Neural cell (in vitro differentiated cells): ENCODE measurements at places on chromosomes 5 and 9. TPM values are rescaled to one million over a fixed set of nuclear protein-coding genes. Genes with fewer than 3 reads are reported as not detected.

Gene PCDHGC3
- polyA plus RNA-seq, result 2.1 and 2.8 TPM in 2 replicates

Gene TSLP
- not detected in 2 replicates for polyA plus RNA-seq

Gene CCL27
- 0.82 and 2.9 TPM in 2 replicates for polyA plus RNA-seq

Gene GABRP
- not detected in 2 replicates for polyA plus RNA-seq
